ENCODE measurements at places on chromosomes 7 and 10.
A peak's percentile ranks its signal among the peaks of the same experiment; 100 is the strongest.

- no peak for DNase-seq
Observed at GRCh38 chr7:80047032-80047431, 87.6 kb upstream of the GNAI1 start.

- DNase-seq = no peak
Observed at GRCh38 chr7:100446040-100446439, 9.7 kb upstream of the PPP1R35 start.

GRCh38 chr7:127600885-127601284 lies 7.3 kb downstream of the FSCN3 start:
- no peak for DNase-seq

GRCh38 chr7:90552521-90552920 lies 43.6 kb upstream of the CDK14 start:
- DNase-seq = no peak

DNA sequence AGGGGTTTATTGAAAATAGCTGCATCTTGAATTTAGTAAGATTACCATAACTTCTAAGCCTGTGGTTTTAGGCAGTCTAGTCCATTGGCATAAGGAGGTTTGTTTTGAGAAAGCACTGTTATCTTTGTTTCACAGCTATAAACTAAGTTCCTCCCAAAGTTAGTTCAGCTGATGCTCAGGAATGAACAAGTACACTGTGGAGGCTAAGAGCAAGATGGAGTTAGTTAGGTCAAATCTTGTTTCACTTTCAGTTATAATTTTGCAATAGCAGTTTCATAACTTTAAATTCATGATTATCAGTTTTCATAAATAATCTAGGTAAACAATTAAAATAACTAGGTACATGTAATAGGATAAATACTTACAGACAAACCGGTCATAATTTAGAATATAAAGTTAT lies 15.4 kb downstream of the SEC61G start:
- no peak for DNase-seq

- DNase-seq = no peak
Observed at GRCh38 chr10:45373003-45373575, 927 bp upstream of the ALOX5 start.

- DNase-seq = no peak
Observed at GRCh38 chr7:80482950-80483349, 28.9 kb downstream of the GNAT3 start.

GRCh38 chr7:80659120-80660055 lies 20.9 kb downstream of the CD36 start:
- DNase-seq = no peak

DNA sequence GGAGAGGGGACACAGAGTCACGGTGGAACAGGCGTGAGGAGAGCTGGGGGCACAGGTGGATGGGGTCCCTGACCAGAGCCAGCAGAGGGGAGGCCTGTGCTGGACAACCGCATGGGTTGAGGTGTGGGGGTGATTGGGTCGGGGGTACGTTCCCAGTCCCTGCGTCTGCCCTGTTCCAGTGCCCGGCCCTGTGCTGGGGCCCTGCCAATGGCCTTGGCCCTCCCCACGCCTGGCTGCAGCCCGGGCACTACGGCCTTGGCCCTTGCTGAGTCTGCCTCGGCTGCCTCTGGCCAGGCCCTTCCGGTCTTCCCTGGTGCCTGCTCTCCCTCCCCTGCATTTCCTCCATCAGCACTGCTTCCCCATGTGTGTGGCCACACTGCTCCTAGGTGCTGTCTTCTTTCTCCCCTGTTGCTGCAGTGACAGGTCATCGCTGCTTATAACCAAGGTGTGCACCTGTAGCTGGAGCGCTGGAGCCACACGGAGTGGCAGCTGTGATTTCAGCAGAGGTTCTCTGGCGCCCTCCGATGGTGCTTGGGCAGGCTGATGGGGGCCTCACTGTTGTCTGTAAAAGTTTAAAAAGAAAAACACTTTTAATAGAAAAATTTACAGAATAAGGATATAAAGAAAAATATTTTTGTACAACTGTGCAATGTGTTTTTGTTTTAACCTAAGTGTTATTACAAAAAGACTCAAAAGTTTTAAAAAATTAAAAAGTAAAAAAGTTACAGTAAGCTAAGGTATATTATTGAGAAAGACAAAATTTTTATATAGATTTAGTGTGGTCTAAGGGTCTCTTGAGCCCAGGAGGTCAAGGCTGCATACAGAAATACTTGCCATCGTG lies 45.2 kb upstream of the BHLHA15 start:
- no peak for DNase-seq

GRCh38 chr10:116978901-116979300 lies 26.1 kb downstream of the SHTN1 start:
- DNase-seq = no peak

- peak; percentile 97 for DNase-seq
Observed at GRCh38 chr10:129963641-129964501, at the start of gene EBF3. Gene EBF3 (minus strand): TSS chr10:129964274. CDS start chr10:129963768, 506 bp downstream.

DNA sequence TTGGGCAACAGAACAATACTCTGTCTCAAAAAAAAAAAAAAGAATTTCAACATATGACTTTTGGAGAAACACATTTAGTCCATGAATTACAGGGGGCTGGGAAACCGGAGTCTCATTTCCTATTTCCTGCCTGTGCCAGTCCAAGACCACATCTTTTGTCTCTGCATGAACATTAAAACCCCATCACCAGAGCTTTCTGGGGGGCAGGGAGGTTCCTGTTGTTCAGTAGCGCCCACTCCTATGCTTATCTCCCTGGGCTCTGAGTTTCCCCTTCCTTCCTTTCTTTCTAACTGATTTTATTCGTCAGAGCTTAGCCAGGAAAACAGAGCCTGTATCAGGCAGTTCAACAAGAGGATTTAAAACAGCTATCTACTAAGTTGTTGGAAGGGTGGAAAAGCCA lies 119.3 kb downstream of the CALN1 start:
- DNase-seq = no peak

DNA sequence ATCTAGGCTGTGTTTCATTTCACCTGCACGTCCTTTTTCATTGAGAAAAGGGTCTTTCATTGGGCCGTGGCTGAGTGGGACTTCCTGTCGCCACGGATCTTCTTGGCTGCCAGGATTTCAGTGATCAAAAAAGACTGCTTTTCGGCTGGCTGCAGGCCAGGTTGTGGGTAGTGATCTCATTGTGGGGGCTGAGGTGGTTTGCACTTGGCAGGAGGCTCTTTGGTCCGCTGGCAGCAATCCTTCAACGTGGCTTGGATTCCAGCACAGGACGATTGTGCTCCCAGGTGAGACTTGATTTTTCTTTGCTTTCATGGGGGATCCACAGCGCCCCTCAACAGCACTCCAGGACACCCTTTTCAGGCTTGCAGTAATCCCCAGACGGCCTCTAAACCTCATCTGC lies 29.0 kb upstream of the ZNF273 start:
- DNase-seq = peak; percentile 47

GRCh38 chr10:51955696-51956095 lies 256.3 kb upstream of the CSTF2T start:
- no peak for DNase-seq

DNA sequence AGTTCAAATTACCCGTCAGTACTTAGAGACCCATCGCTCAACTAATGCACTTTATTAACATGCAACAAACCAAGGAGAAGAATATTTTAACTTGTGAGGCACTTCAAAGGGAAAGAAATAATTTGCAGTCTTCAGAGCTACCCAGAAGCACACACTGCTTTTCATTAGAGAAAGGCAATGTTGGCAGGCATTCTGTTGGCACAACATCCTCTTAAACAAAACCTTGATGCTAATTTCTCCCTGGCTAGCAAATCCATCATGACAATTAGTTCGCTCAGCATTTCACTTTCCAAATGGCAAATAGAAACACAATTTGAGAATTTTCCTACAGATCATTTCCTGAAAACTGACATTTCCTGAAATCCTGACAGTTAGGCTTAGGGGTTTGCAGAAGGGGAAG lies 155.6 kb upstream of the FAM13C start:
- DNase-seq = no peak

- DNase-seq = no peak
Observed at GRCh38 chr10:106395041-106395749, 769.3 kb downstream of the SORCS1 start.

DNA sequence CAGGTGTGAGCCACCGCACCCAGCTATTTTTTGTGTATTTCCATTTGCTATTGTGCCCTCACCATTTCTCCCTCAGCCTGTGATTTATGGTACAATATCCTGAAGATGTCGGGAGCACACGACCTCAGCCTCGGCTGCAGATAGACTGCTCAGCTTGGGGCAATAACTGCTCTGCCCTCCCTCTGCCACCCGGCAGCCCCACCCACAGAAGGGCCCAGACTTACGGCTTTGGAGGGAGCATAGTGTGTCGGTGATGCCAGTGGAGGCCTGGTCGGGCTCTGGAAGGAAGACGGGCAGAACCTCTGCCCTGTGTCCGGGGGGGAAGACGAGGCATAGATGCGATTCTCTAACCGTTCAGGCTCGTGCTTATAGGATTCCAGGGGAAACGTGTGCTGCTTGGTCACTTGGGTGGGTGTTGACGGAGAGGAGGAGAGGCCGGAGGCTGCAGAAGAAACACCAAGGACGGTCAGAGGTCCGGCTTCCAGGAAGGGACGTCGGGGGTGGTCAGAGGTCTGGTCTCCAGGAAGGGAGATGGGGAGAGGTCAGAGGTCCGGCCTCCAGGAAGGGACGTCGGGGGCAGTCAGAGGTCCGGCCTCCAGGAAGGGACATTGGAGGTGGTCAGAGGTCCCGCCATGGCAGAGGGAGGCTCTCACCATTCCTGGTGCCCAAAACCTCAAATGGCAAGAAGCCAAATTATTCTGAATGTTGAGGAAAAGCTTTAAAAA lies 155.7 kb upstream of the RHEB start:
- peak; percentile 52 for DNase-seq

- DNase-seq = no peak
Observed at GRCh38 chr10:68166871-68167585, 57.7 kb downstream of the MYPN start.

GRCh38 chr10:43957267-43958070 lies 308.8 kb upstream of the ZNF32 start:
- DNase-seq = peak; percentile 26

DNA sequence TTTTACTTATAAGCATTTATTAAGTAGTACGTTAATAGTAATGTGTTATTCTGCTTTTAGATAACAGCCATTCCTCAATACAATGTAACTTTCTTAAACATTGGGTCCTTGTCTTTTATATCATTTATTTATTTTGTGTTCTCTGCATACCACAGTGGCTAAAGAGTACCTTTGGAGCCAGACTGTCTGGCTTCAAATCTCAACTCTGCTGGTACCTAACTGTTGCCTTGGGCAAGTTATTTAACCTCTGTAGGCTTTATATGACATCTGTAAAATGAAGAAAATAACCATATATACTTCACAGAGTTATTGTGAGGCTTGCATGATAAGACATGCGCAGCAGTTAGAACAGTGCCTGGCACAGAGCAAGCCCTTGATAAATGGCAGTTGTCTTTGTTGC lies 397.6 kb downstream of the MDFIC start:
- no peak for DNase-seq

DNA sequence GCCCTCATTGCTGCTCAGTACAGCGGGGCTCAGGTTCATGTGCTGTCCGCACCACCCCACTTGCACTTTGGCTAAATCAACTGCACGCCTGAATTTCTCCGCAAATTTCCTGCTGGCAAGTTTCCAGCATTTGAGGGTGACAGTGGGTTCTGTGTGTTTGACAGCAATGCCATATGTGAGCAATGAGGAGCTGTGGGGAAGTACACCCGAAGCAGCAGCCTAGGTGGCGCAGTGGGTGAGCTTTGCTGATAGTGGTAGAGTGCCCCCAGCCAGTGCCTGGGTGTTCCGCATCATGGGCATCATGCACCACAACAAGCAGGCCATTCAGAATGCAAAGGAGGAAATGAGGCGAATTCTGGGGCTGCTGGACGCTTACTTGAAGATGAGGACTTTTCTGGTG lies 103.9 kb upstream of the POT1 start:
- DNase-seq = peak; percentile 26

DNA sequence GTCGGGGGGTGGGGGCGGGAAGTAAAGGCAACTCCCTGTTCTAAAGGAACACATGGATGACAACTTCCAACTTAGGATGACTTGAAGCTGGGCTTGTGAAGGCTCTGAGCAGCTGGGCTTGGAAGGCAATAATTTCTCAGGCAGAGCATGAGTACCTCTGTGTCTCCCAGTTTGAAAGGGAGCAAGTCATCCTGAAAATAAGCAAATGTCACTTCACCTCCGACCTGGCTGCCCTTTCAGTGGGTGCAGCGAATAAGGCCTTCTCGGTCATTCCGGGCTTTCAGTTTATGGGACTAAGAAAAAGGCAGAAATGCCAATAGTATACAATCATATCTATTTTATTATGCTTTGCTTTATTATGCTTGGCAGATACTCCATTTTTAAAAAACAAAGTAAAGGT lies 15.3 kb upstream of the ADAMTS14 start:
- DNase-seq = no peak

- no peak for DNase-seq
Observed at GRCh38 chr7:68691261-68692216, 906.7 kb upstream of the AUTS2 start.

- no peak for DNase-seq
Observed at GRCh38 chr7:79741684-79742083, 288.2 kb upstream of the MAGI2 start.

DNA sequence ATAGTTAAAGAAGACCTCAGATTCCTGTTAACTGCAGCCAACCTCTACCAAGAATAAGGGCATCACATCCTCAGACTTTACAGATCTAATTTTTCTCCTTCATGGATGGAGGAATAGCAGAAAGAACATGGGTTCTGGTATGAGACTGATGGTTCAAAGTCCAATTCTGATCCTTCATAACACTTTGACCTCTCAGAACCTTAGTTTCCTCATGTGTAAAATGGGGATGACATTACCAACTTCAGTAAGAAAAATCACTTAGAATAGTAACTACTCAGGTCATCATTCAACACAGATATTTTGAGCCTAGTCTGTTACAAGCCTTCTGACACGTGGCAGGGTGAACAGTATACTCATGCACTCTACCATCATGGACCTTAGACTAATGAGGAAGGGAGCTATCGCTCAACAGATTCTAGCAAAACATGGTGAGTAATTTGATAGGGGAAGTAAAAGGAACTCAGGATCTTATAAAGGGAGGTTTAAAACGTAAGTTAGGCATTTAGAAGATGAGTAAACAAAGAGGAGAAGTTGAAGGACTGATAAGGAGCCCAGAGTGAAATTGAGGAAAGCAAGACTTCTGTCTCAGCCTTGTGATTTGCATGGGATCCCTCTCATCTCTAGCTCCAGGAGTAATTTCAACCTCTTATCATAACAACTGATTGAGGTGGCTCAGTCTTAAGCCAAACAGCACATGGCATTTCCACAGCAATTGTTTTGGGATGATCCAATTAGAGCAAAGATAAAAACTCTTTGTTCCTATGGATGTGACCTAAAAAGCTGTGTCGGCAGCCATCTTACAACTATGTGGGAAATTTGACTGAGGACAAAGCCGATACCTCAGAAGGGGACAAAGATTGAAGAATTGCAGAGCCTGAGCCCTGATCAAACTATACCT lies 69.2 kb upstream of the TCF7L2 start:
- DNase-seq = no peak

DNA sequence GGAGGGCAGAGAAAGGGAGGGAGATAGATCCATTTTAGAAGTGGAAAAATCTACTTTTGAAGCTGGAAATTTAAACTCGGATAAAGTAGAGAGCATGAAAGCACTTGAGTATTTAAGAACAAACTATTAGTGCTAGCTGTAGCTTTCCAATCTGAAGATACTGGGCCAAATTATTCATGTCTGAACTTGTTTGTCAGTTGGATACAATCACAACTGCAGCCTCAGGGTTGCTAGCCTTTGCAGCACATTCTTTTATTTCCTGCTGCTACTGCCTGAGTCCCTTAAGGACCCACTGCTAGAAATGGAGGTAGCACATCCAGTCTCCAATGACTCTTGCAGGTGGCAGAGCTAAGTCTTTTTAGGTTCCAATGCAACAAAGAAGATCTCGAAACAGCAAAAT lies 8.3 kb upstream of the SLC25A13 start:
- no peak for DNase-seq
